ENCODE measurements at places on chromosomes 12 and 14. TPM values are rescaled to one million over a fixed set of nuclear protein-coding genes. Genes with fewer than 3 reads are reported as not detected.

The CLEC4C gene
- not detected for total RNA-seq

The TAS2R30 gene
- 8.8 TPM for total RNA-seq

The FRMD6 gene
- 693 TPM for total RNA-seq

The AQP5 gene
- not detected for total RNA-seq

The CFAP54 gene
- total RNA-seq, result 3.4 TPM

The PDZRN4 gene
- total RNA-seq, result not detected

The NR1H4 gene
- not detected for total RNA-seq

The HCAR3 gene
- not detected for total RNA-seq

The TAS2R9 gene
- total RNA-seq, result not detected

All from hair follicle dermal papilla cell (primary cell).